ENCODE measurements at places on chromosomes 6 and 20.

DNA sequence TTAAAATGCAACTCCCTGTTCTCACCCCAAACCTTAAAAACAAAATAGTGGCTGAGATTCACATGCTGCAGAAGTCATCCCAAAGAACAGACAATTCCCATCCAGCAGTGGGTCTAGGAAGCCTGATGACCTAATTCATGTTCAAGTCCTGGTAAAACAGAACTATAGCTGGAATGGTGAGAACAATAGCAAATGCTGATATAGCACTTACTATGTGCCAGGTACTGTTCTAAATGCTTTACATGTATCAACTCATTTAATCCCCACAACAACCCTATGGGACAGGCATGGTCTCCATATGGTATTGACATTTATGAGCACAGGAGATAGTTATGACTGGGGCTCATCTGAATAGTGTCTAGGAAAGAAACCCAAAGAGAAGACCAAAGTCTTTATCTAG lies 5.6 kb downstream of the DDO start:
- no peak for DNase-seq

- no peak for DNase-seq
Measured at GRCh38 chr6:150494241-150494640, 105.4 kb upstream of the PLEKHG1 start.

DNA sequence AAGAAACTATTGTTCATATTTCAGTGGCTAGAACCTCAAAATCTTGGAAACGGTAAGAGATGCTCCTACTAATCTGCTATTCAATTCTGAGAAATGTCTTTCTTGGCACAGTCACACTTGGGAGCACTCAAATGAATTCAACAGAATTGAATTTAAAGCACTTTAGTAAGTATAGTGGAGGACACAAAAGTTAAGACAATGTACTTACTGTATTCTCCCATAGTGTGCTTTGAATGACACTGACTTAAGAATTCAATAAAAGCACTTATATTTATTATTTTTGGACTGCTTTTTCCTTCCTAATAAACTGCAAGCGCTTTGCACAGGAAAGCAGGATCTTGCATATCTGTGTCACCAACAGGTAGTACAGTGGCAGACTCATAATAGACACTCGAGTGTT lies 156.1 kb upstream of the RIMS1 start:
- DNase-seq = no peak

DNA sequence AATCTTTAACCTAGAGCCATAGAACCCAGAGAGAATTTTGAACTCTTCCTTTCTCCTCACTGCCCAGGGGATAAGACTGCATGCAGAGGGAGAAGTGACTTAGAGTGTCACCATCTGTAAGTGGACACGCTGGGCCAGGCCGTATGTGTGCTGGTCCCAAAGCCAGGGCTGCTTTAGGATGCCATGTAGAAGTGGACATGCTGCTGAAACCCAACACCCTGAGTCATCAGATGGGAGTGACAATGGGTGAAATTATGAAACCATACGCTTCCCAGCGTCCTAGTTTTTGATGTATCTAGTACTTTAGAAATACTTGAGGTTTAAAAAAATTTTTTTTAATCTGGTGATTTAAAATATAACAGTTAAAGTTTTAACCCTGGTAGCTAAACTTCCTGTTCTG lies 191.1 kb downstream of the FNDC1 start:
- DNase-seq = no peak

DNA sequence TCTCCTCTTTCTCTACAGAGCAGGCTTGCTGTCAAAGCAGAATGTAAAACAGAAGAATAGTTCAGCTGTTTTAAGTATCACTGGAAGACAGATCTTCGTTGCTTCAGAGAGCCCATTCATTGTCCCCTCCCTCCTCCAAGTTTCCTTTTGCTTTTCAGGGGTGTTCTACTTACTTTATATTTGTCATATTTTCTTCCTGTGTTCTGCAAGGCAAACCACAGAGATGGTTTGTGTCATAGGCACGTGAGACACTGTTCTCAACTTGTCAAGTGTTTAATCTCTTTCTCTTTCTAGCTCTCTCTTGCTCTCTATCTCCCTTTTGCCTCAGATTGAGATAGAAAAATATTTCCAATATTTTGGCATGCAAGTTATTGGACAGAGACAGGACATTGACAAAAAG lies 228.9 kb upstream of the DEFB112 start:
- no peak for DNase-seq

GRCh38 chr20:7294816-7295360 lies 527.4 kb downstream of the BMP2 start:
- no peak for DNase-seq

DNA sequence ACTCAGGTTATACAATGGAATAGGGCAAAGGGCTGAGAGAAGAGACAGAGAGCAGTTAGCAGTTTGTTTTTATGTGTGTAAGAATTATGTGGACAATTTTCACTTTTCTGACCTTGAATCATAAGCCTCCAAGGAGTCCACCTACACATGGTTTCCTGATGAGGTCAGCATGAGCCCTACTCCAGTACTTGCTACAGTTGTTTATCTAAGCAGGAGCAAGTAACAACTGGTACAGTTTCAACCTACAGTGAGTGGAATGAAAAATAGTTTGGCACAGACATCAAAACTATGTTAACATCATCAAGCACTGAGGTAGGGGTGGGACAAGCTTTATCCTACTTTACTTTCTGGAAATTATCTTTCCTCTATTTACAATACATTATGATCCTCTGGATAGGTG lies 426.7 kb upstream of the ID4 start:
- DNase-seq = no peak

DNA sequence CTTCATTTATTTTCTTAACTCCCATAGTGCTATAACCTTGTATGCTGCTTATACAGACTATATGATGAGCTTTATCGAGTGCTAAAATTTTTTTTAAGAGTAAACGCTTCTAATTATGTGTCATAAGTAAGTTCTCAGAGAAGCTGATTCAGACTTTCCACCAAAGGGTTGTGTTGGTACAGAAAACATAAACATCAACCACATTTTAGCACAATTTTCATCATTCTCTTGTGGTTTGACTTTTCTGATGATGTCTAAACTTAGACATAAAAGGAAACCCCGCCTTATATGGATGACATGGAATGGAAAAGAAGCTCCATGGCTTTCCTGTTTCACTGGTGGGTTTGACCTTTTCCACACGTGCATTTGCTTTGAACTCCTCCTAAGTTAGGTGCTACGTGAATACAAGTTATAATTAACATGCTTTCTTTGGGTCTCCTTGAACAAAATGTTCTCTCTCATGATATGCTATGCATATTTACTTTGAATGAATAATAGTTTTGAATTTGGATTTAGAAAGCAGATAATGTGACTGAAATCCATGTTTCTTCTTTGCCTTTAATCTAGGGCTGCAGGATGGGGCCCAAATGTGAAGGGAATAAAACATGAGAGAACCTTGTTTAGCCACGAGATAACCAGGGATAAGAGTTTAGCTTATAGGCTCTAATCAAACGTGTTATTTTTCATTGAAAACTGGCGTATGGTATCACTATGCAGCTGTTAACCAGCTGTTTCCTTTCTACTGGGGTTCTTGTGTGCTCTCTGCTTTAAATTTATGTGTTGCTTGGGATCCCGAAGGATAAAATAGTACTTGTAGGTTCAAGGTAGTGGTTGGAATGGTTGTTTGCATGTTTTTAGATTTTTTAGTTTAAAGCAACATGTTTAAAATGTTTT lies 127.1 kb upstream of the AHI1 start:
- no peak for DNase-seq

DNA sequence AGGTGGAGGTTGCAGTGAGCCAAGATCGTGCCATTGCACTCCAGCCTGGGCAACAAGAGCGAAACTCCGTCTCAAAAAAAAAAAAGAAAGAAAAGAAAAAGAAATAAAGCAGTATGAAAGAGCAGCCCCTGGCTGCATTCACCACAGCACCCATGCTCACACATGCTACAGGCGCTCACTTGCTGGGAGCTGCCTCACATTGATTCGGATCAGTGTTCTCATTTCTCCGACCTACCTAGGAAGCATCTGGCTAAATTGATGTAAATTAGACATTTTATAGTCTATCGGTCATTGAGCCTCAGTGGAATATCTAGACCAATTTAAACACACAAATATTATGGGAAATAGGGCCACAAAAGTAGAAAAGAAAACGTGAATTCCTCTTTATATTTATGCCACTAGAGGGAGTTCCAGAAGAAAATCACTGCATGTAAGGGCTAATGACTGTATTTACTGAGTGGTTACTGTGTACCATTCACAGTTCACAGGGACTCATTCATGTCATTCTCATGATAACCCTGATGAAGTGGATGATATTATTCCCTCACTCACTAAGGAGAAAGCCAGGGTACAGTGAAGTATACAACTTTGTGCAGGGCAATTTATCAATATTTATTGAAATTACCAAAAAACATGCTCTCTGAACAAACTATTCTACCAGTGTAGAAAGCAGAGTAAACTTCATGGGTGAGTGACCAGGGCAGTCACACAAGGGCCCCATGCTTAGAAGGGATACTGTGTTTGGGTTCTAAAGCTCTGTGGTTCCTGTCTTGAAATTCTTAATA lies 5.3 kb upstream of the MOG start:
- no peak for DNase-seq

GRCh38 chr20:49323622-49324238 lies 45.9 kb upstream of the ZNFX1 start:
- no peak for DNase-seq

DNA sequence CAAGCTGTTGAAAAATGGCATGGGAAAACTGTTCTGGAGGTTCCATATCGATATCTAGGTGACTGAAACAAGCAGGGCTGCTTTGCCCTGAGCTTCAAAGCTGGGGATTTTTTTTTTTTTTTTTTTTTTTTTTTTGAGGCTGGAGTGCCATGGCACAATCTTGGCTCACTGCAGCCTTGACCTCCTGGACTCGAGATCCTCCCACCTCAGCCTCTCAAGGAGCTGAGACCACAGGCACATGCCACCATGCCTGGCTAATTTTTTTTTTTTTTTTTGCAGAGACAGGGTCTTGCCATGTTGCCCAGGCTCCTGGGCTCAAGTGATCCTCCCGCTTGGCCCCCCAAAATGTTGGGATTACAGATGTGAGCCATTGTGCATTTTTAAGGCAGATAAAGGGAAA lies 11.0 kb downstream of the ERGIC3 start:
- no peak for DNase-seq

- DNase-seq = no peak
Measured at GRCh38 chr6:134849920-134850447, 99.9 kb downstream of the ALDH8A1 start.

GRCh38 chr6:45427726-45428125 lies 50.0 kb upstream of the SUPT3H start:
- DNase-seq = no peak

GRCh38 chr6:29552512-29553051 lies 7.0 kb downstream of the UBD start:
- DNase-seq = no peak

- peak; percentile 97 for DNase-seq
Measured at GRCh38 chr6:80623066-80623815, 516.8 kb downstream of the BCKDHB start.

GRCh38 chr6:134295953-134296553 lies 21.9 kb downstream of the SGK1 start:
- DNase-seq = no peak

DNA sequence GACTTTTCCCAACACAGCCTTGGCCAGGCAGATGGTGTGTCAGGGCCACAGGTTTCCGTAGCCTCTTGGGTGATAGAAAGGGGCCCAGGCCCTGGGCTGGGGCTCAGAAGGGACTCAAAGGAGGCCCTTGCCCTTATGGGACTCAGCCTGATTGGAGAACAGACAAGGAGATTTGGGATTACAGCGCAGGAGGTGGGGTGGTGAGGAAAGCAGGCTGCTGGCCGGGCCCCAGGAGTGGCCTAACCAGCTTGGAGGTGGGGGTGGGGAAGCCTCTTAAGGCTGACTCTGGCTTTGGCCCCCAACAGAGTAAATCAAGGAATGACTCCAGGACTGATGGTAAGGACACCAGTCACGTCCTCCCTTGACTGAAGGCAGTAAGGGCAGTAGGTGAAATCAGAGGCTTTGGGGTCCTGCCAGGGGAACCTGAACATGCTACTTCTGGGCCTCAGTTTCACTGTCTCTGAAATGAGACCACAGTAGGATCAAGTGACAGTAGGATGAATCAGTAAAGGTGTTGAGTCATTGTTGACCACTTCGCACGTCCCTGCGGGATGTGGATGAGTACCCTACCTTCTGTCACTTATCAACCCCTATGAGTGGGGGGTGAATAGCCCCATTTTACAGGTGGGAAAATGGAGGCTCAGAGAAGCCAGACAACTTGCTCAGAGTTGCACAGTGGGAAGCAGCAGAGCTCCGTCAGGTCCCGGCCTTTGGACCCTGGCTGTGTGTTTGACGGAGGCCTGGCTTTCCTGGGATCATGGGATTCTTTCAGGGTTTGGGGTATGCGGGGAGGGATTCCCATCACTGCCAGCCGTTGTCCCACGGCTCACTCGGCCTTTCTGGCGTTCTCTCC lies 4.5 kb downstream of the SNAI1 start:
- no peak for DNase-seq

DNA sequence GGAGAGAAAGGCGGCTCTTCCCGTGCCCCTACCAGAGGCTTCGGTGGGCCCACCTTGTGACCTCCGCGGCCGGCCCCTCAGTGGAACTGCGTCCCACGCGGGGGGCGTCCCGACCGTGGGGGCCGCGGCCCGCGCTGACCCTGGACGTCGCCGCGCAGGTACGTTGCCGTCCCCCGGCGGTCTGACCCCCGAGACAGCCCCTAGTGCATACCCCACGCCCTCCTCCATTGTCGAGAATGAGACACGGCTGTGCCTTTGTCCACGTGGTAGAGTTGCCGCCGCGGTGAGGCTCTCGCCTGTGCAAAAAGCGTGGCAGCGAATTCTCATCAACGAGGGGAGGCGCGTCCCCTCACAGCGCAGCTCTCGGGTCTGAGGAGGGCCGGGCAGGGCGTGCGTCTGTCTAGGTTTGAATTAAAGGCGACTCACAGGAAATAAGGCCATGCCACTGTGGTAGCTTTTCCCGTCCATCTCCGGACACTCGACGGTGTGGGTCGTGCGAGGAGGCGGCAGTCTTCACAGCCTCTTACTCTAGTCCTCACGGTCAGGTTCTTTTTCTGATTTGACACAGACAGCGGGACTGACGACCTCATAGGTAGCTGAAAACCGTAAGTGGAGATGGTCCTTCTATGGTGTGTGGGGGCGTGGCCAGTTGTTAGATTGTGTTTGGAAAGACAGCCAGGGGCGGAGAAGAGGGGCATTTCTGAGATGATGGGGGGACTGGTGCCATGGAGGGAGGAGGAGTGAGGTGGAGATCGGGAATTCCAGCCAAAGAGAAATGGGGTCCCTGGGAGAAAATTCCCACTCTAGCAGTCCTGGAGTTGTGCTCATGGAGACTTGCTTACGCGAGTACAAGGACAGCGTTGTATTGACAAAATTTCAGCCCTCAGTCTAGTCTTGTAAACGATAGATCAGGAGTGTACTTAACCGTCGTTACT lies 580 bp downstream of the NXT1 start:
- peak; percentile 47 for DNase-seq

- DNase-seq = no peak
Measured at GRCh38 chr6:134291156-134291555, 26.8 kb downstream of the SGK1 start.

- DNase-seq = no peak
Measured at GRCh38 chr20:707451-708110, 32.0 kb upstream of the SCRT2 start.

- DNase-seq = no peak
Measured at GRCh38 chr6:169921853-169922824, 170.7 kb downstream of the ERMARD start.

- DNase-seq = peak; percentile 81
Measured at GRCh38 chr20:31606804-31607639, 1.9 kb downstream of the ID1 start.

All from NCI-H2029 treated with DMSO at 0.1 percent for 48 hours (cell line).